C1 segment of cervical spinal cord (tissue), 14 donors: ENCODE measurements at places on chromosomes 7 and 10.

DNA sequence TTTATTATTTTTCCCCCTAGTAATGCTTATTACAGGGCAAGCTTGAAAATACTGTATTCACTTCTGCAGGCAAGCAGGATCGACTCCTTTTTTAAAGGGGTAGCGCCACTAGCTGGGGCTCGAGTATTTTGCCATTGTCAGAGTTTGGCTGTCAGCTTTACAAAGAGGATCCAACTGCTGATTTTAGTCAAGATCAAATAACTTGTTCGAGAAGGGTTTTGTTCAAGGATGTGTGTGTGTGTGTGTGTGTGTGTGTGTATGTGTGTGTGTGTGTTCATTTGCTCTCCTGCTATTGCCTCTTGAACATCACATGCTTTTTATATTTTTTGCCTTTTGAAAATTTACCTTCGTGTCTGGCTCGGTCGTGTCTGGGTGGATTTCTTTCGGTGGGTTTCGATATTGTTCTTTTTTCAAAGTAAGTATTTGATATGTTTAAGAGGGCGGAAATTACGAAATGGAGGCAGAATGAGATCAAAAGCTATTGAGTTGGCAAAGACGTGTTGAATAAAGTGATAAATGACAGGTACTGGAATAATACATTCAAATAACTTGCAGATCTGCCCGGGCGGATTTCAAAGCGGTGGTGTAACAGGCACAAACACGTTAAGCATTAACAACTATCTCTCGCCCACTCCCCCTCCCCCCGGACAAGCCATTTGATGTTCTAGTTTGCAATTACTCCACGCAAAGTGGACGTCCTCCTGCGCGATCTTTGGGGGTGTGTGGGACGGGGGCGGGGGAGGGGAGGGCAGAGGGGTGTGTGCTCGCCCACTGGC, 1.1 kb downstream of the ARID5B start:
- peak; percentile 69 for DNase-seq

DNA sequence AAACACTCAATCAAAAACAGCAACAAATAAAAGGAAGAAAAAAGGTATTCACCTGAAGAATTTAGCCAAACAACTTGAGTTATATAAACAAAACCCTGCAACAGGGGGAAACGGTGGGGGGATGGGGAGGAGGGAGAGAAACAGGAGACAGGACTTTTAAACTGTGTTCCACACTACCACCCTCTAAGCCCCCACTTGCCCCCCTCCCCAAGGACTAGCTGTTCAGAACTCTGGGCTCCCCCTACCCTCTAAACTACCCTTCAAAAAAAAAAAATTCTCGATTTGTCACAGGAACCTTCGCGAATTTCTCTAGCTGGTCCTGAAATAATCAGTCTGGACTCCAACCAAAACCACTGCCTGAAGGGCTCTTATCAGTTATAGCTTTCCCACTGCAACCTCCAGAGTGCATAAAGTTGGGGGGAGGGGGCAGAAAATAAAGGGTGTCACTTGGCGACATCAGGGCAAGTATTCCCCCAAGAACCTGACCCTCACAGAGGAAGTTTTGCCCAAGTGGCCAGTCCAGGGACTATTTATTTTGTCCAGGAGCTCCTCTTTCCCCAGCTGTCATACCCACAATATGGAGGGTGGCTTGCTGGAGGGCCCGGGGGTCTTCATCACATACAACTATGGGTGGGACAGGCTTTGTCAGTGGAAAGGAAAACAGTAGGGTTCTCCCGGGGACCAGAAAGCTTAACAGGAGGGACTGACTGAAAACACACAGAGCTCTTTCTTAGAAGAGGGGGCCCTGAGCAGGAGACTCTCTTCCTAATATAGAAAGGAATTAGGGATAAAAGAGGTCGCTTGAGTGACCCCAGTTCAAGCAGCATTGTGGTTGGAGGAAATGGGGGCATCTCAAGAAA, 1.3 kb downstream of the UBE2H start:
- DNase-seq = peak; percentile 43

GRCh38 chr10:124453960-124454610, 4.2 kb upstream of the NKX1-2 start:
- no peak for DNase-seq

DNA sequence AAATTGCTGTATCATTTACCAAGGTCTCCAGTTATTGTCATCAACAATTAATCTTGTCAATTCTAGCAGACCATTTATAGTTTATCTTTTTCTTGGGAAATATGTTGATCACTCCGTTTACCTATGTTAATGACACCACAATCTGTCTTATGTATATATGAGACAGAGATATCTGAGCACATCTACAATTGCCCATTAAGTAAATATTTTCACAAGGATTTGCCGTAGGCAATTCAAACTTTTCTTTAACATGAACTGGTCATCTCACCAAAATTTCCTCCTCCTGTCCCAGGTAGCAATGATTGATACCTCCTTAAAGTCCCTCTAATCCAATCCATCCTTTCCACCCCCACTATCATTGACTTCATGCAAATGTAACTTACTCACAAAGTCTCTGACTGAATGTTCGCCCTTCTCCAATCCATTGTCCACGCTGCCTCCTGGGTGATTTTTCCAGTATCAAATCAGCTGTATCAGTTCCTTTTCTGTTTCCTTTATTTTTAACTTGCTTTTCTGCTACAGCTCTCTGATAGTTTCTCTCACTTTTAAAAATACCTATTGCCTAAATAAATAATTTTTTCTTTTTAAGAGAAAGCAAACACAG, 138.3 kb downstream of the GNAT3 start:
- DNase-seq = no peak

DNA sequence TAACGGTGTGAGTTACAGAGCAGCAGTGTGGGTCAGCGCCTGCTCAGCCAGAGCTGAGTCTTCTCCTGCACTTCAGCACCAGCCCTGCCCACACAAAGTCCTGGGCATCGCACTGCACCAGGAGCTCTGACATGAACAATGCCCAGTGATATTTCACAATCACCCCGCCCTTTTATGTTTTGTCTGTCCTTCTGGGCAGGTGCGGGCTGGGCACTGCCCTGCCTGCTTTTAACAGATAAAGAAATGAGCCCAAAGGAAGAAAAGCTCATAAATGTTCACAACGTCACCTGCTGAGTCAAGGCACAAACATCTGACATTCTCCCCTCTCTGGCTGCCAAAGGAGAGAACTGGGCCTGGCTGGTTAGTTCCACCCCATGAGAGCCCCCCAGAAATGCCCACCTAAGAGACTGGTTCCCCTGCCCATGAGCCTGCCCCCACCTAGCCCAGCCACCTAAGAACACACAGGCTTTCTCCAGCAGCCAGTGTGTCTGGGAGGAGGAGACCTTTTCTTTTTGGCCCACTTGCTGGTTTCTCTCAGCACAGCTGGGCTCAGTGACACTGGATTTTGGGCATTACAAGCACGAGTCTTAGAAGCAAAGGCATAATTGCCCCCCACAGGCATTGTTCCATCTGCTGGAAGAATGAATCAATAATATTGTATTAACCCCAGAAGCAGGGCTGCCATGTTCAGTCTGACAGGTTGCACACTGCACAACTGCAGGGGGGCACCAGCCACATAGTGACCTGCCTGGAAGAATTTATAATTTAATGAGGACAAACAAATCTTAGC, 22.3 kb downstream of the CALML3 start:
- DNase-seq = no peak

DNA sequence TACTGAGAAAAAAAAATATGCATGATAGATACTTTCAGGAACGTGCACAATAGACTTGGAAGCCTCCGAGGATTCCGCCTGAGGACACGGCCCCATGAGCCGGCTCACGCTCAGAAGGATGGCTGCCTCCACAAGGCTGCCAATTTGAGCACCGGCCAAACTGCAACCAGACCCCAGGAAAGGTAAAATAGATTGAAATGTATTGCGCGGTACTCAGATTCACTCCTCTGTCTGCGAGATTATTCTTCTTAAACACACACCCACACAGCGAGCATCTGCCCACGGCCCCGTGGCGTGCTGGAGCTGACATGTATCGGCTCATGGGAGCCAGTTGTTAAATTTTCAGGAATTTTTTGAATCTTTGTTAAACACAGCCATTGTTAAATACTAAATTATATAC, 653.2 kb upstream of the MKI67 start:
- no peak for DNase-seq

- no peak for DNase-seq
Observed at GRCh38 chr10:44425466-44425865, 40.6 kb upstream of the CXCL12 start.

GRCh38 chr7:30202671-30203070, 67.9 kb downstream of the MTURN start:
- DNase-seq = no peak

DNA sequence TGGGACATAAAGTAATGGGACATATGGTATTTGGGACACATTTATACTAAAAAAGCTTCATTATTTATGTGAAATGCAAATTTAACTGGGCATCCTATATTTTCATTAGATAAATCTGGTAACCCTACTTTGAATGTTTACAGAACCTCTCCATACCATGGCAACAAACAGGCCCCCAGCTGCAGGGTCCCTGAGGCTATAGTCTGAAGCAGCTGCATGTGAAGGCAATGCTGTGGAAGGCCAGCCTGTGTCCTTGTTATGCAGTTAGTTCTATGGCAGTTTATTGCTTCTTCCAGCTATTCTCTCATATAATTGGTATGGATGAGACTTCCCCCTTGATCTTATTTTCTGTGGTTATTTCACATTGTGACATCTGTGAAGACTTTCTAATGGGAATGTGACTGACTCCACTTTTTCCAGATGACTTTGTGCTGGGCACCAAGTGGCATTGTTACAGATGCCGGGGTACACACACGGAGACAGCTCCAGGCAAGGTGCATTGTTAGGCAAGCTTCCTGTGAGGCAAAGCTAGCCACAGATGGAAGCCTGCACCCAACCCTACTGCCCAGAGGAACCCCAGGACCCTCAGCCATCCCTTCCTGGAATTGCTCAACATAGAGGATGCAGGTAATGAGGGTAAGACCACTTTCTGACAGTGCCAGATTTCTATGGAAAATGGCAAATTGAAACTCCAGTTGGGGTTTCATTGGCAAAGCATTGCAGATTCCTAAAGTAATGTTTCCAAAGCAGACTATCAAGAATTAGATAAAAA, 49.5 kb upstream of the ADAM12 start:
- no peak for DNase-seq

- no peak for DNase-seq
Observed at GRCh38 chr7:78279457-78279856, 480.9 kb downstream of the PHTF2 start.

- no peak for DNase-seq
Observed at GRCh38 chr10:118918587-118918986, 110.9 kb upstream of the NANOS1 start.

- no peak for DNase-seq
Observed at GRCh38 chr10:58305821-58306220, 29.0 kb upstream of the UBE2D1 start.

- DNase-seq = no peak
Observed at GRCh38 chr10:101573885-101574753, 13.9 kb downstream of the POLL start.

- no peak for DNase-seq
Observed at GRCh38 chr7:84232646-84233045, 38.1 kb upstream of the SEMA3A start.

GRCh38 chr10:101875068-101875688, 31.6 kb upstream of the KCNIP2 start:
- no peak for DNase-seq

DNA sequence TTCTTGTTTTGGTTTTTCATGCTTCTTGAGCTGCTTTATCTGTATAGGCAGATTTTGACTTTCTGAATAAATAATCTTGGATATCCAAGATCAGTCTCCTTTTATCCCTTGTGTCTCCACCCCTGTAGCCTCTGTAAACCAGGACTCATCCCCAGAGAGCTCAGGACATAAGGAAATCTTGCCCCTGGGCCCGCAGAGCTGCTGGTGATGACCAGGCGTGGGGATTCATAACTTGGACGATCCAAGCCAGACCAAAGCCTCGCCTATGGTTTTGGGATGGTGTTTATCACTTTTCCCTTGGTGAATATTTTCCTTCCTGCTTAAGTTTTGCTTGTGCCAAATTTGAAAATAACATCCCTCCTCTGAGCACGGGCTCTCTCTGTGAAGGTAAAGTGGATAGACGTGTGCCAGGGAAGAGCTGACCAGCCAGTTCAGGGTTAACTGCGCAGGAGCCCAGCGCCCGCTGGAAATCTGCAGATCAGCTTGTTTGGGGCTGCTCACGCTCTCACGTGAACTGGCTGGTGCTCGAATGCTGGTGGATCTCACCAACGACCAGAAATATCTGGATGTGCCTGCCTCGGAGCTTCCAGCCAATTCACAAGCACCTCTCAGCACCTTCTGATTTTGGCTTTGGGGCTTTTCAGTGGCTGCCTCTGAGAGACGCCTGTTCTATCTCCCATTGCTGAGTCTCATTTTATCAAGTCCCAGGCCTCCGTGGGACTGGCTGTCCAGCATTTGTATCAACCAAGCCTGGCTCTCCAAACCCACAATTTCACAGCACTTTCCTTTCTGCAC, 132.1 kb upstream of the BTBD16 start:
- no peak for DNase-seq

DNA sequence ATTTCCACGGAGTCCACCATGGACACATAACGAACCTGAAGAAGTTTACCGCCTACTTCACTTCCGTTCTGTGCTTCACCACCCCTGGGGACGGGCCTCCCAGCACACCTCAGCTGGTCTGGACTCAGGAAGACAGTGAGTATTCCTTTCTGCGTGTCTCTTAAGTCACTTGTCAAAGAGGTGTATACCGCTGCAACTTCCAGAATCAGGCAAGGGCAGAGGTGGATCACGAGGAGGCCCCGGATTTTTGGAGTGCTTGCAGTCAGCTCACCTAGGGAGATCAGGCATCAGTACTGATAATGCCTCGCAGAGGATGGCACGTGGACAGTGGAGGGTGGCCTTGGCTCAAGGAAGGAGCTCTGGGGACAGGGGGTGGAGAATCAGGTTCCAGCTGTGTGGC, 630.4 kb upstream of the FOXK1 start:
- DNase-seq = no peak
